ENCODE measurements at places on chromosomes 3 and 15.

DNA sequence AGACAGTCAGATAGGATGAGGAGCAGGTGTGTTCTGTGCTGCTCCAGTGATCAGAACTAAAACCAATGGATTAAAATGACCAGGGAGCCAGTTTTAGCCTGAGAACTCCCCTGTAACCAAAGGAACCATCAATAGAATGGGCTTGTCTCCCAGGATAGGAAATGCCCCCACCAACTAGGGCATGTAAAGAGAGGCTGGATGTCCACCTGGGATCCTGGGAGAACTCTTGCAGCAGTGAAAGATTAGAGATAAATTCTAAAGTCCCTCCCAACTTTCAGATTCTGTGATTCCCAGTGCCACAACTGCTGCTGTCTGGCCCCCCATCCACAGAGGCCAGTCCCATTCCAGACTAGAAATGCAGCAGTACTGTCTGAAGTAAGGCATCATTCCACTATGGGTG, 33.8 kb downstream of the HDC start:
- no peak for DNase-seq

DNA sequence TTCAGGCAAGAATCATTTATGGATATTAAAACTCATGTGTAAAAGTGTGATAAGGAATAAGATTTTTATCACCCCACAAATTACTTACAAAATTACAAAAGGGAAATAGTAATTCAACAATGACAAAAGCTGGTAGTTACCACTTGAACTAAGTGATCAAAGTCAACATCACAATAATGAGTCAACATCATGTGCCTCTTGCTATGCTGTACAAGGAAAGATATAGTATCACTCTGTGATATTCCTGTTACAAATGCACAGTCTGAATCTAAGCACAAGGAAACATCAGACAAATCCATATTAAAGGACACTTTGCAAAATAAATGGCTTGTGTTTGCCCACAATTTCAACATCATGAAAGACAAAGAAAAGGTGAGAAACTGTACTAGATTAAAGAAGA, 90.5 kb upstream of the PLCL2 start:
- no peak for DNase-seq

- no peak for DNase-seq
Observed at GRCh38 chr15:98745650-98746374, 97.5 kb downstream of the IGF1R start.

GRCh38 chr3:35688826-35689225, 49.5 kb downstream of the ARPP21 start:
- DNase-seq = no peak

GRCh38 chr3:123385001-123385401, 63.9 kb downstream of the ADCY5 start:
- no peak for DNase-seq

GRCh38 chr3:49238274-49239127, 38.5 kb downstream of the C3orf62 start:
- no peak for DNase-seq

DNA sequence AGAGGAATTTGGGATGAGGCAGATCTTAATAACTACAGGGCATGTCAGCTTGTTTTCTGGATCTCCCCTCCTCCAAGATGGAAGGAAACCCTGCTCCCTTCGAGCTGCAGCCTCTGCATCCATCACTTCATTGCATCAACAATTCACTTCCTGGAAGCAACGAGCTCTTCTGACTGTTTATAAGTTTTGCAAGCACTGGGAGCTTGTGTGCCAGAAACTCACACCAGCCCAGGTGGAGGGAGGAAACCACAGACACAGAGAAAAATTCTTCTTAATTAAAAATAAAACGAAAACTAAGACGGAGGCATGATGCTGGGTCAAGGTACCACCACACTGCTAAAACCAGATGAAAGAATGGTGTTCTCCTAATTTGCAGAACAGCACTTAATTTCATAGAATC, 10.6 kb downstream of the LRIG1 start:
- no peak for DNase-seq

DNA sequence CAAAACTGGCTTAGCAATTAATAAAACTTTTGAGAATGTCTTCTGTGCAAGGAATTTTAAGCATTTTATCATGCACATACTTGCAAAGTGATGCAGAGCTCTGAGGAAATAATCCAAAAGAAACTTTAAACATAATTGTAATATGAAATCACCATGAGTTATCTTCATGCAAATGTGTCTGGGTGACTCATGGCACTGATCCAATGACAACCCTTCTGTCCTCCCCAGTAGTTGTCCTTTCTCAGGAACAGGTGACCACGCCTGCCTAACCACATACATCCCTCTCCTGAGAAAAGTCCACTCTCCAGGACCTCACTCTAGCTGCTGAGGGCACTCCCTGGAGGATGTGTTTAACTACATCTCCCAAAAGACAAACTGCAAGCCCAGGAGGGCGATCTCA, 530.6 kb upstream of the IL12A start:
- no peak for DNase-seq

DNA sequence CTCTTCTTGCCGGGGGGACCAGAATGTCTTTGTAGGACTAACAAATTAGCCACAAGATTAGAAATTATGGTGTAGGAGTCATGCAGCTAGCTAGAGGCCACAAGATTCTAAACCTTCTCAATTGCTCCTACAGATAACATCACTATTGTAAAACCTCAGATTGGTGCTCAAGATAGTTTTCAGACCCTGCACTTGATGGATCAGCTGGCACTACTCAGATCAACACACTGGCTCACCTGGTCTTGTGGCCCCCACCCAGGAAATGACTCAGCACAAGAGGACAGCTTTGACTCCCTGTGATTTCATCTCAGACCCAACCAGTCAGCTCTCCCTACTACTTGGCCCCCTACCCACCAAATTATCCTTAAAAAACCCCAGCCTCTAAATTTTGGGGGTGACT, 124.1 kb upstream of the RASGRP1 start:
- DNase-seq = no peak

DNA sequence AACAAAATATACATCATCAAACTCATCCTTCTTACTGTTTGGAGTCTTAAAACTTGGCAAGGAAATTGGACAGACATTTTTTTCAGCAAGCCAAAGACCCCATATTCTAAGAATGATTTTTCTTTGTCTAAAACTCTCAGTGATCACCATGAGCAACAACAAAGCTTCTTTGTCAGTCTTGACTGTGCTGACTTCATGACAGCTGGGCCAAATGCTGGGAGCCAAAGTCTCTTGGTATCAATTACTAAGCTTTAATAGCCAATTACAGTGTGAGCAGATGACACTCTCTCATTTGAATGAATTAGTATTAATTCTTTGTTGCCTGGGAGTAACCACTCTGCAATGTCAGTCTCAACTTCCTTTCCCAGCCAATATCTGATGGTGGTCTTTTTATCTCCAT, 48.1 kb upstream of the GK5 start:
- DNase-seq = no peak

DNA sequence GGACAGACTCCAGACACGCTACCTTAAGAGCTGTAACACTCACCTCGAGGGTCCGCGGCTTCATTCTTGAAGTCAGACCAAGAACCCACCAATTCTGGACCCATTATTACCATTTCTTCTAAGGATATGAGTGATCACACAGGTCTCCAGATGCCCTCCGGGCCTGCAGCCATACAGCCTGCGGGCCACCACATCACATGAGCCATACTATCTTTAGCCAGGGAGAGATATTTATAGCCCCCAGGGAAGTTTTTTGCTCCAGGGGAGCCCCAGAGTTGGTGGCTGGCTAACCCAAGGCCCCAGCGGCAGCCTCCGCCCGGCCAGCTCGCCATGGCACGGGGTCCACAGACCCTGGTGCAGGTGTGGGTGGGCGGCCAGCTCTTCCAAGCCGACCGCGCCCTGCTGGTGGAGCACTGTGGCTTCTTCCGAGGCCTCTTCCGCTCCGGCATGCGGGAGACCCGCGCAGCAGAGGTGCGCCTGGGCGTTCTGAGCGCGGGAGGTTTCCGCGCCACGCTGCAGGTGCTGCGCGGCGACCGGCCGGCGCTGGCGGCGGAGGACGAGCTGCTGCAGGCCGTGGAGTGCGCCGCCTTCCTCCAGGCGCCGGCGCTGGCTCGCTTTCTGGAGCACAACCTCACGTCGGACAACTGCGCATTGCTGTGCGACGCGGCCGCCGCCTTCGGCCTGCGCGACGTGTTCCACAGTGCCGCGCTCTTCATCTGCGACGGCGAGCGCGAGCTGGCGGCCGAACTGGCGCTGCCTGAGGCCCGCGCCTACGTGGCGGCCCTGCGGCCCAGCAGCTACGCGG, at the start of gene KBTBD13:
TSS of gene KBTBD13 (plus strand) at position 261 of the 805 bp plus-strand sequence. CDS start at position 331, 70 bp downstream.
- no peak for DNase-seq

GRCh38 chr15:73633991-73634495, 854 bp upstream of the NPTN start:
- no peak for DNase-seq

- no peak for DNase-seq
Observed at GRCh38 chr3:121863801-121864200, 28.8 kb downstream of the EAF2 start.

GRCh38 chr3:139460529-139460928, 15.8 kb downstream of the RBP2 start:
- DNase-seq = no peak

- DNase-seq = no peak
Observed at GRCh38 chr3:66473692-66474091, 27.1 kb downstream of the LRIG1 start.
